Activated naive CD8-positive, alpha-beta T cell treated with anti-CD3 and anti-CD28 coated beads, Interleukin-2, amount 10 ng/mL, durations not matched to agents 7 days and 5 days (primary cell): ENCODE measurements at places on chromosomes 3 and 15. TPM values are rescaled to one million over a fixed set of nuclear protein-coding genes. Genes with fewer than 3 reads are reported as not detected.

RBP2 gene
- not detected for total RNA-seq

ABTB1 gene
- 63.4 TPM for total RNA-seq

LRRC49 gene
- total RNA-seq: not detected

GOLGA8T gene
- 2.6 TPM for total RNA-seq

FBXO40 gene
- not detected for total RNA-seq

ANKRD34C gene
- total RNA-seq: not detected

IL5RA gene
- 0.48 TPM for total RNA-seq

NR1I2 gene
- 0.28 TPM for total RNA-seq

LYSMD4 gene
- total RNA-seq: 11.6 TPM

POPDC2 gene
- 3.4 TPM for total RNA-seq

RTP1 gene
- not detected for total RNA-seq

FXR1 gene
- total RNA-seq: 140 TPM

NPAP1 gene
- total RNA-seq: not detected

A4GNT gene
- not detected for total RNA-seq
